ENCODE measurements at places on chromosomes 1 and 21. TPM values are rescaled to one million over a fixed set of nuclear protein-coding genes. Genes with fewer than 3 reads are reported as not detected.

- no peak for DNase-seq
Measured at GRCh38 chr1:152783095-152783494, 3.0 kb upstream of the LCE1E start.

SYNC gene
- 16.9 TPM for total RNA-seq

GRCh38 chr1:111961773-111962565 is 27.5 kb downstream of the KCND3 start:
- DNase-seq = no peak

DNA sequence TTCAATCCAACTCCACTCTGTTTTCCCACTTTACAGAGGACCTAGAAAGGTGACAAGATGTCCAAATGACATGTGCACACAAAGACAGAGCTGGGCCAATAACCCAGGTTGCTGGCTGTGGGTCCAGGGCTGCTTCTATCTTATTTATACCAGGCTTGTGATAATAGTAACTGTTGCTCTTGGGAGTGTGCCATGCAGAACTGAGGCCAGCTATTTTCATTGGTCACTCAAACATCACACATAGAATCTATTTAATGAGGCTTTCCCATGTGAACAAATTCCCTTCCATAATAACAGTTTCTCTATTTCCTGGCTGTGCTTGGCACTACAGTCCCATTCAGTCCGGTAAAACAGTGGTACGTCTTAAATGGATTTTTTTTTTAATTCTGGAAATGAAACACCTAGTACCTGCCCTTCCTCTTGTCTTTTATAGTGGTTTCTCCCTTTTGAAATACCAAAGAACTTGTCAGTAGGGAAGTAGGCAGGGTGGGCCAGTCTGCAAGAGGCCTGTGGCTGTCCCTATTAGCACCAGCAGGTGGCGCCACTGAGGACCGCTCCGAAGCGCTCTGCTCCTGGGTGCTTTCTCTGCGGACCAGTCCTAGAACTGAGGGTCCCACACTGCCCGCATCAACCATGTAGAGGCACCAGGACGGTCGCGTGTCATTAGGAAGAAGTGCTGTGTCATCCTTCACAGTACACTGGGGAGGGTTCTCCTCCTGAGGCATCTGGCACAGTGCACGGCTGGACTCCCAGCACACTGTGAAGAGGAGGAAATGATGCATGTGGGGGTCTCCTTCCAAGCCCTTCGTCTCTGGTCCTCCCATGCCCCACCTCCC is 52.1 kb downstream of the GPR161 start:
- peak; percentile 78 for DNase-seq

DNA sequence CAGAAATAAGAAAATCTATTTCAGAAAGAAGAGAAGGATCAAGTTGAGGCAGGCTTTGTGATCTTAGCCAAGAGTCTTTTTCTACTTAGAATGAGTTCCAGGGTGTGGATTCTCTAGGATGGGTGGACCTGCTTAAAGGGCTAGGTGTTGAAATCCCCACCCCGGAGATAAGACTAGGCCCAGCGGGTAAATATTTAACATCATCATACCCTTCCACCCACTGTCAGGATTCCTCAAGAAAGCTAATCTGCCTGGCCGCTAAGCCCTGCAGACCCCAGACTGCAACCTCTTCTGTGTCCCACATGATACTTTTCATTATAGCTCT is 5.8 kb downstream of the IGSF9 start:
- no peak for DNase-seq

TNNI3K gene
- 1.3 TPM for total RNA-seq

SYT2 gene
- 0.06 TPM for total RNA-seq

DEPDC1 gene
- total RNA-seq = 0.17 TPM

CCDC17 gene
- 5.0 TPM for total RNA-seq

Data from upper lobe of right lung (tissue), 1 donor.